ENCODE measurements at places on chromosomes 7 and 10. TPM values are rescaled to one million over a fixed set of nuclear protein-coding genes. Genes with fewer than 3 reads are reported as not detected.
A peak's percentile ranks its signal among the peaks of the same experiment; 100 is the strongest.

GRCh38 chr10:92248566-92248965 is 42.3 kb downstream of the CPEB3 start:
- no peak for DNase-seq

DNA sequence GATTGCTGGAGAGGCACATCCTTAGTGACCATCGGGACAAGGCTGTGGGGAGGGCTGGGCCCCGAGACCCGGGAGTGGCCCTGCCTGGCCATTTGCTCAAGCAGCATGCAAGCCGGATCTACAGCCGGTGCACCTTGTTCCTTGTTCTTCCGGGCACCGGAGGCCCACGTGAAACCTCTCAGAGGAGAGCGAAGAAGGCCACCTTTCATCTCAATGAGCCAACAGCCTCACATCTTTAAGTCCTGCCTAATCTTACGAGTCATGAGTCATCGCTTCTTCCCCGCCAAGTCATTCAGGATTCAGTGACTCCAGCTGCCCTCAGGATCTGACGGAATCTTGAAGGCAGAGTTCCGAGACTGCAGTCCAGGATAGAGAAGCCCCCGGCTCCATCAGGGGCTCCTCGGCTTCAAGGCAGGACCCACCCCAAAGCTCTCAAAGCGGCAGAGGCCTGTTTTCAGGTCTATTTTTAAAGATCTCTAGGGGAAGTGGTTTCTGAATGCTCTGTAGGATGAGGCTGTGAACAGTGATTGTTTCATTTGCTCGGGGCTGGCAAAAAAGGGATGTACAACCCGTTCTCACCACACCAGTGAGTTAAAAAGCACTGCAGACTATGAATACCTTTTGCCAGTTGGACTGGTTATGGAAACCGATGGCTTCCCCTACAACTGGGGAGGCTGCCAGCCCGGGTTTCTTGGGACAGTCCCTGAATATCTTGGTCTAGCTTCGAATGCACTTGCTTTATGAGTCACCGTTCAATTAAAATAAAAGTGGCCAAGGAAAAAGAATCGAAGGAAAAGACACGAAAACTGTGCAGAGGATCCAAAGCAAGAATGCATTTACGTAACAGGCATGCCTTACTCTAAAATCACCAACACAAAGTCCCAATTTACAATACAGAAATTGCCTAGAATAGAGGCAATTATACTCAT is 57.2 kb upstream of the ECHDC3 start:
- peak; percentile 62 for DNase-seq

DNA sequence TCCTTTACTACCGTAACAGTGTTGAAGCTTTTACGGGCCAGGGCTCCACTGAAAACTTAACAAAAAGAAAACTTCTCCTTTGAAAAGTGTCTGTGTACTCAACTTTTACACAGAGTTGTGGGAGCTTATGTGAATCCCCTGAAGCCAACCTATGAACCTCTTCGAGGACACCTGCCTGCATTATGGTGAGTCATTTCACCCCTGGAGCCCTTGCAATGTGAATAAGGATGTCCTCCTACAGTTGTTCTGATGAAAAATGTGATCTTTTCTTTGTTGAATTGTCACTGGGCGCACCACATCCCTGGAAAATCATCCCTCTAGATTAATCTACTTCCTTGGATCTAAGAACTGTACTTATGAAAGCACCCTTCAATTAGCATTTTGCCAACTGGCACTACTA is 93.2 kb downstream of the SORCS1 start:
- DNase-seq = no peak

SKIDA1 gene
- total RNA-seq = 0.22 TPM

ZNF37A gene
- 14.7 TPM for total RNA-seq
